ENCODE measurements at places on chromosomes 7 and 10.

DNA sequence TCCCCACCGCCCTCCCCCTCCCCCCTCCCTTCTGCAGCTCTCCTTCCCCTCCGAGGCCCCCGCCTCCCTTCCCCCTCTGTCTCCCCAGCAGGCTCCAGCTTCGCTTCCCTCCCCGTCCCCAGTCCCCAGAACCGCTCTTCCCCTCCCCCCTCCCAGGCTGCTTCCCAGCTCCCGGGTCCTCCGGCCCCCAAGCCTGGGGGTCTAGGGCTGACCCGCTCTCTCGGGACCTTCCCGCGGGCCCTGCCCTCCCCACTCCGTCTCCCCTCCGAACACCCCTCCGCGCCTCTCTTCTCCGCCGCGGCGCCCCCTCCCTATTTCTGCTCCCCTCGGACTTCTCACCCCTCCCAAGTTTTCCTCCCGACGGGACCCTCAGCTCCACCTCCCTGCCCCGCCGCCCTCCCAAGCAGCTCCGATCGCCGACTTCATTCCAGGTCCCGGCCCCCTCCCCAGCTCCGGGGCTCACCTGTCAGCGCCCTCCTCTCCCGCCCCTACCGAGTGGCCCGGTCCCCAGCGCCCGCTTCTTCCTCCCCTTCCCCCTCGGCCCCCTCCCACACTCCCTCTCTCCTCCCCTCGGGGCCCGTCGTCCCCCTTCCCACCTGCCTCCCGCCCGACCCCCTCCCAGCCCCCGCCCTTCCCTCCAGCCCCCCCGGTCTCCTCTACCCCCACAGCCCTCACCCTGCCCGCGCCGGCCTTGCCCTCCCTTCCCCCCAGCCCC, 990 bp downstream of the ZNF467 start:
- DNase-seq = no peak

- no peak for DNase-seq
These were observed 27.5 kb downstream of the ELMO1 start for GRCh38 chr7:37420946-37421695.

- DNase-seq = no peak
These were observed 588 bp downstream of the CYREN start for GRCh38 chr7:135169964-135170273.

DNA sequence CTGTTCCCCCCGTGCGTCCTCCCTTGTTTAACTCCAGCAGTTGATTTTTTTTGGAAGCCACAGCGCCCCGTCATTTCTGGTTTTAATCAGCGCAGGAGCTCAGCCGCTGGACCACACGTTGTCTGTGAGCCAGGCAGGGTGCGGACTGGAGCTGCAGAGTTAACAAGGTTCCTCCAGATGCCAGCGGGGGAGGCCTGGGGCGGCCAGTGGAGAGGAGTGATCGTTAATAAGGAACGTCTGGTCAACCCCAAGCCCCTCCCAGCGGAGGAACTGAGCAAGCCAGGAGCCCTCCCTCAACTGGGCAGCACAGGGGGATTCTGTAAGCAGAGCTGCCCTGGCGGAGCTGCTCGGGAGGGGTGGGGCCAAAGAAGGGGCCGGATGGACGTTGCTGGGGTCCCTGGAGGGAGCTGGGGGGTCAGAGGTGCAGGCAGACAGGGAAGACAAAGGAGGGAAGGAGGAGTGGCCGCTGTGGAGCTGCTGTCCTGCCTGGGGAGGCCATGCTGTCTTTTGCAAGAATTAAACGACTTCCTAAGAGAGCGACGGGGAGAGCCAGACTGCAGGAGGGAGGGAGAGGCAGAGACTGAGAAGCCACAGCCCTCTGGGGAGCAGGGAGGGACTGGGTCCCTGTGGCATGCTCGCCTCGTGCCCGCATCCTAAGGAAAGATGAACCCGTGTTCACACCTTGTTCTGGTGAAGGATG, 537.1 kb upstream of the FOXK1 start:
- no peak for DNase-seq

GRCh38 chr7:43905956-43906330, 453 bp downstream of the URGCP start:
- DNase-seq = peak; percentile 58

DNA sequence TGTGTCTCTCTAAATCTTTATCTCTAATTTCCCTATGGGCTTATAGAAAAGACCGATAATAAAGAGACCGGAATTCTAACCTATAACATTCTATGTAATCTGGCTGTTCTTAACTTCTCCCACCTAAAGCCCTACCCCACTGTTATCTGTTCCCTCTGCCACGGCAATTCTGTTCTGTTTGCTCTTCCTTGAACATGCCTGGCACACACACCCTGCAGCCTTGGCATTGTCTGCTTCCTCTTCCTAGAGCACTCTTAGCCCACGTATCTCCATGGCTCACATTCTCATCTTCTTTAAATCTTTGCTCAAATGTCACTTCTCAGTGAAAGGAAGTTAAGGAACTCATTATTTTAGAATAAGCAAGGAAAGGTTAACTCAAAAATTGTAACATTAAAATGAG, 309.2 kb downstream of the GPR158 start:
- no peak for DNase-seq

DNA sequence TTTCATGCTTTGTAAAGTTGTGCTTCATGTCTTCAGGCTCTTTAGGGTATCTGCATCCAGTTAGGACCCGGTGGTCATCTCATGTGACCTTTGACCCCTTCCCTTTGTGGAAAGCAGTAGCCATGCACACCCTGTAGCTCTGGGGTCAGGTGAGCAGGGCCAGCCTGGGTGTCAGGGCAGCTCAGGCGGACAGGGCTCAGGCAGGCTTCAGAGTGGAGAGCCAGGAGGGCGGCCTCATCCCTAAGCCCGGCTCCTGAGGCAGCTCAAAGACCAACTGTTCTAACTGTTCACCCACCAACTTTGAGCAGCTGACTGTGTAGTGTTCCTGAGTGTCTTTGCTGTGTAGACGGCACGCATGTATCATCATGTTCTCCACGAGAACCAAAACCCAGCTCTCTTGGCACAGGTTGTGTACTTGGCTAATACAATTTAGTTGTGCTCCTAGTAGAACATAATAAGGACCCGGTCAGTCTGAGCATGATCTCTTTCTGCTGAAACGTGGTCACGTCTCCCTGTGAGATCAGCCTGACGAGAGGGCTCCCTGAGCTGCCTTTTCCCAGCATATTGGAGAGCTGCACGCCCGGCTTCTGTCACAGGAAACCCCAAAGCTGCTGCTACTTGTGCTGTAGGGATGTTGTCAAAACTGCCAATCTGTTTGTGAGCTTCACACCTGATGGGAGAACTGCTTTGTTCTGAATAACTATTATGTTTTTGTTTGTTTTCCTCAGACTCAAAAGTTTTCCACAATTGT, 30.0 kb downstream of the EEPD1 start:
- no peak for DNase-seq

- DNase-seq = peak; percentile 53
These were observed 16.1 kb downstream of the OGDH start for GRCh38 chr7:44622342-44623151.

DNA sequence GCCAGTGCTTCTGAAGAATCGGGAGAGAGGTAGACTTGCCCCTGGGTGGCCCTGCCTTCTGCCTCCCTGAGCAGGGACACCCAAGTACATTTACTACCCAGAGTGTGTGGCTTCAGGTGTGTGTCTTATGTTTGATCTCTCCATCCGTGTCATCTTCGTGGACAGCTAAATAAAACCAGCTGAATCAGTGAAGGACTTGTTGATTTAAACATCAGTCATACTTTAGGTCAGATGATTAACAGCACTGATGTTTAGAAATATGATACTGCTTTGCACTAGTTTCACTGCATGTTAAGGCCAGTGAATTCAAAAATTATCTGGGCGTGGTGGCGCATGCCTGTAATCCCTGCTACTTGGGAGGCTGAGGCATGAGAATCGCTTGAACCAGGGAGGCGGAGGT, 4.0 kb downstream of the MTG1 start:
- DNase-seq = no peak

GRCh38 chr7:2572101-2572842, 13.5 kb downstream of the IQCE start:
- DNase-seq = peak; percentile 76

GRCh38 chr10:71720288-71720687, 710 bp upstream of the C10orf105 start:
- DNase-seq = no peak

GRCh38 chr7:2009541-2010001, 223.2 kb downstream of the MAD1L1 start:
- no peak for DNase-seq

DNA sequence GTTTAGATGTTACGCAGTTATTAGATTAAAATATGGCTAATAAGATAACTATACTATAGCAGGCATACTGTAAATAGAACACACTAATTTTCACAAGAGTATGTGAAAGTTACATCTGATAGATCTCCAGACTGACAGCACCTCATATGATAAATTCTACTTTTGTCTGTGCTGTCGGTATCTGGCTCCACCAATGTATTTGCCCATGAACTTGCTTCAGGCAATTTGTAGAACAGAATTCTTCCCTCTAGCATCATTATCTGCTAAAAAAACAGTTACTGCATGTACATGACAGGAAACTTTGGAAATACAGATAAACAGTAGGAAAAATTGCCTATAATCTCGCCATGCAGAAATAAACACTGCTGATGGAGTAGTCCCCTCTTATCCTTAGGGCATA, 137.7 kb downstream of the WNT2 start:
- no peak for DNase-seq

DNA sequence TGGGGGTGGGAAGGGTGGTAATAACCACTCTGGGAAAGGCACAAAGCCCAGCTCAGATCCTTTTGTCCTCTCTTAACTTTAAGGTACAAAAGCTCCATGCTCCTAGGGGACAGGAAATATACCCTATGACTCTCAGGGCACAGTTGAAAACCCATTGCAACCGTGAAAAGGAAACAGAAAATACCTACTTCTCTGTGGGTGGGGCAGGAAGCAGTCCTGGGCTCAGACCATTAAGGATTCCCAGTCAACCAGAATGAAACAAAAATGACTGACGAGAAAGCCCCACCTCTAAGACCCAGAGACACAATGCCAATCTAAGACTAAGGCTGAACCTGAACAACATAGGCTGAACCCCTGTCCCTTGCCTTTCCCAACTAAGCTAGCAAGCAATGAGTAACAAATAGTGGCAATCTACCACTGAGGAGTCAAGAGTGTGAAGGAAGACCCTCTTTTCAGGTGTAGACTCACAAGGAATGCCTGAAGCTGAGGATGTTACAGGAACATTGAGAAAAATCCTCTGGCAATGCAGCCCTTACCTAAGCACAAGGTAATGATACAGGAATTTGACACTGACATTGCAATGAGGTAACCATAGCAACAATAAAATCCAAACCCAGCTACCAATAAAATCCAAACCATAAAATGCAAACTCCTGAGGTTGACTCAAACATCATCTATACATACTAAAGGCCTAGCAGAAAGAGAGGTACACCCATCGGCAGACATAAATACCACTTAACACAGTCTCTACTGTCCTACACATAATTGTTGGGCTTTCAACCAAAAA, 380.1 kb downstream of the HPSE2 start:
- DNase-seq = no peak
